Hematopoietic multipotent progenitor cell (in vitro differentiated cells): ENCODE measurements at places on chromosomes 1 and 21.

DNA sequence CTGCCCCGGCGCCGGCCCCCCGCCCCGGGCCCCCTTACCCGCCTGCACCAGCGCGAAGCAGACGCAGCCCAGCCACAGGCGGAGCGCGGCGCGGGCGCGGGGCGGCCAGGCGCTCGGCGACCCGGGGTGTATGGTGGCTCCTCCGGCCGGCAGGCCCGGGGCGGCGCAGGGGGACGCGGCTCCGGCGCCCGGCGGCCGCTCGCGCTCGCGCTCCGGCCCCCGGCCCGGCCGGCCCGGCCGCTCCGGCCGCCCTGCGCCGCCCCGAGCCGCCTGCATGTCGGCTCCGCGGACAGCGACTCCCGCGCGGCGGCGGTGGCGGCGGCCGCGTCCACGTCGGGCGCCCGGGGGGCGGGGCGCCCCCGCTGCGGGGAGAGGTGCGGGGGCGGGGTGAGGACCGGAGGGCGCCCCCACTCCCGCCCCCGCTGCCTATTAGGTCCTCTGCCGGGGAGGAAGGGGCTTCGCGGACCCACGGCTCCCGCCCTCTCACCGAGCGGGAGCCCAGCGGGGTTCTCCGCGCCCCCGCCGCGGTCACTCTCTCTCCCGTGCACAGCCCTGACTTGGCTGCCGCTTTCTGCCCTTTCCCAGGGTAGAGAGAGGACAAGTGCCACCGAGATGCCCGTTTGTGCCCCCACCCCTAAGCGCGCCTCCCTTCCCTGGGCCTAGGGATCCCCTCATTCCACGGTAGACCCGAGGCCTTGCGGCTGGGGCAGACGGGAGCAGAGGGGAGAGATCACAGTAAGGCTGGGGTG is at the start of gene FNDC5:
FNDC5 (minus strand) TSS at position 298 of the 749 bp plus-strand sequence.
- no peak for DNase-seq

- no peak for DNase-seq
Observed at GRCh38 chr1:145901312-145902021, 8.4 kb downstream of the ITGA10 start.

DNA sequence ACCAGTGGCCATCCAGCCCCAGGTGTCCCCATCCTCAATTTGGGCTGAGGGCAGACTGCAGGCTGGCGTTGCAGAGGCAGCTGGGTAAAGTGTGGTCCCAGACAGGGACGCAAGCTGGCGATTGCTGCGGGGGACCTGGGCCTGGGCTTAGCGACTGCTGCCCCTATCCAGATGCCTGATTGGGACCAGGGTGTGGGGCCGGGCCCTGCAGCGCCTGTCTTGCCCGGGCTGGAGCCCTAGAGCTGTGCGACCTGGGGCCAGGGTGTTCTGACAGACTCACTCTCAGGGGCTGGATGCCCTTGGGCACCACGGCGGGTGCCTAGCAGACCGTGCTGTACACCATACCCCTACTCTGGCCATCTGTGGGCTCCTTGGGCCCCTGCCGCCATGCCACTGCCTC is 16.2 kb upstream of the FAAP20 start:
- no peak for DNase-seq

DNA sequence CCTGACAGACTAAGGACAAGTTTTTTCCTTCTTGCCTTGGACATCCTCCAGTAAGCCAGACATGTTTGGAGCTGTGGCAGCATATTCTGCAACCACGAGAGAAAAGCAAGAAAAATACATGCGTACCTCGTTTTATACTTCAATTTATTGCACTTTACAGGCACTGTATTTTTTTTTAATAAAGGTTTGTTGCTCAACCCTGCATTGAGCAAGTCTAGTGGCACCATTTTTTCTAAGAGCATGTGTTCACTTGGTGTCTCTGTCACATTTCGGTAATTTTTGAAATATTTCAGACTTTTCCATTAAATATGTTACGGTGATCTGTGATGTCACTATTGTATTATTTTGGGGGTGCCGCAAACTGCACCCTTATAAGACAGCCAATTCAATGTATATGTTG is 2.1 kb upstream of the SSX2IP start:
- DNase-seq: no peak

DNA sequence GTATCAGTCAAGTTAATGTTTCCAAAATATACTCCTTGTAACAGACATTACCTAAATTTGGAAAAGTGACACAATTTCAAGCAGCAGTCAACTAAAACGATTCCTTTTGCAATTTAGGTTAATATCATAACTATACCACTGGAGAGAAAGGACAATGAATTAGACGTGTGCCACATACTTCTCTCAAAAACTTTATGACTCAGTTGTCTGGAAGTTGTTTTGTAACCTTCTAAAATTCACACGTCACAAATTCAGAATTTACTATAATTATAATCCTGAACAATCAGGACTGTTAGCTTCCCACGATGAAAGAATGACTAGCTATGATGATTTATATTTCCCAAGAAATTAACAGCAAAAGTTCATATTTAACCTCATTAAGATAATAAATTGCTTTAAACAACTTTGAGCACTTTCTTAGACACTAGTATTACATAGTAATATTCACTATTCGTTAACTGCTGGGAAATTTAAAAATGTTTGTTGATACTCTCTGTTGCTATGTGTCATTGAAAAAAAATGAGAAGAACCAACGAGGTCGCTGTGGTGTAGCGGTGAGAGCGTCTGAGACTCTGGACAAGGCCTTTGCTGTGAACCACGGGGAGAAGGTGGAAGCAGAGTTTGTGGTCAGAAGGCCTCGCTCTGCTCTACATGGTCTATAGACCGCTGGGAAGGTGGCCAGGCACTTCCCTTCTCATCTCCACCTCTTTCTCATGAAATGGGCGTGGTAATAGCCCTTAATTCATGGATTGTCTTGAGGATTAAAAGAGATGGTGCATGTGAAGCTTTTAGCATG is 27.9 kb upstream of the BATF3 start:
- peak; percentile 43 for DNase-seq
